ENCODE measurements at places on chromosomes 5 and 9. TPM values are rescaled to one million over a fixed set of nuclear protein-coding genes. Genes with fewer than 3 reads are reported as not detected.
A peak's percentile ranks its signal among the peaks of the same experiment; 100 is the strongest.

DNA sequence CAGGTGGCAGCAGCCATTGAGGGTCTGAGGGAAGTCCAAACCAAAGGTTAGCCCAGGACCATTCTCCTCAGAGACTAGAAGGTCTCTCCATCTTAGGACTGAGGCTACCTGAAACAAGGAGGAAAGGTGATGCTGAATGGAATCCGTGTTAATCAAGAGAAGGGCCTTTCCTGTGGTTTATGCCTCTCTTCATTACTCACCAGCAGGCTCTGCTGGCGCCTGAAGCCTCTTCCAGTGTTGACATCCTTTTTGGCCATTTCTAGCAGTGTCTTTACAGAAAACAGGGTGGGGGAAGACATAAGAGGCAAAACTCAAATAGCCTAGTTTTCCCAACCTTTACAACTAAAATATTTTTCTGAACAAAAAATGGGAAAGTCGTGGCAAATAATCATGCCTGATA, 98.0 kb downstream of the ENC1 start:
- H3K27ac ChIP-seq: no peak overlapping the region
- DNase-seq: no peak
- H3K4me3 ChIP-seq: no peak overlapping the region
- H3K27me3 ChIP-seq: no peaks in the 10 kb centered on the region
- H3K36me3 ChIP-seq: no peaks in the 10 kb centered on the region
- H3K4me1 ChIP-seq: peaks cover 12% of the 10 kb centered on the region

DNA sequence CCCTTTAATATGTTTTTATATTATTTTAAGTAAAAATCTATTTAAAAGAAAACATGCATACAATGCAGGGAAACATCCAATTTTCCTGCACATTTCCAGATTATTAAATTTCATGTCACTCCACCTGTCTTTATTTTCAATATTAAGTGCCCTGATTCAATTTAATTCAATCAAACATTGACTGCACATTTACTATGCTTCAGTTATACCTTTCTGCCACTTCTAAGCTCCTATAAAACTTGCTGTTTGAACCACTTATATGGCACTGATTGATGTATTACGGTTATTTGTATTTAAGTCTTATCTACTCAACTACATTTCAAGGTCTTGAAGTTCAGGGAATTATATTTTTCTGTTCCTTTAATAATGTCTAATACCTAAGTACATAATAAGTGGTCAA, 198.0 kb downstream of the CAVIN4 start:
- H3K27me3 ChIP-seq: no peaks in the 10 kb centered on the region
- H3K4me1 ChIP-seq: no peaks in the 10 kb centered on the region
- H3K4me3 ChIP-seq: no peak overlapping the region
- DNase-seq: no peak
- no peaks in the 10 kb centered on the region for H3K36me3 ChIP-seq

GRCh38 chr9:99475401-99476065, 253.5 kb downstream of the SEC61B start:
- DNase-seq: peak; percentile 19
- H3K36me3 ChIP-seq: no peaks in the 10 kb centered on the region
- peaks cover 3% of the 10 kb centered on the region for H3K4me1 ChIP-seq
- H3K27me3 ChIP-seq: no peaks in the 10 kb centered on the region
- no peak overlapping the region for H3K27ac ChIP-seq

Gene TMEM171
- 0.71 TPM for total RNA-seq

DNA sequence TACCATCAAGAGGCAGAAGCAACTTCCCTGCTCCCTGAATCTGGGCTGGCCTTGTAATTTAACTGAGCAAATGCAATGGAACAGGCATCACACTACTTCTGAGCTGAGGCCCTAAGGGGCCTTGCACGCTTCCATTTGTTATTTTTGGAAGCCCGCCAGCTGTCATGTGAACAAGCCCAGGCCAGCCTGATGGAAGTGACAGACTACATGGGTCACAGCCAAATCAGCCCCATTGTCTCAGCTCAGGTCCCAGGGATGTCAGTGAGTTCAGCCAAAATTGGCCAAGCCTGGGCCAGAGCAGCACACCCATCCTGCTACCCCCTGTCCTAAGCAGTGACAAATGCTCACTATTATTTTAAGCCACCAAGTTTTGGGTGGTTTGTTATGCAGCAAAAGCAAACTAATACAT, 72.8 kb downstream of the PRRT1B start:
- peak overlapping the region; percentile 31 for H3K27ac ChIP-seq
- H3K27me3 ChIP-seq: no peaks in the 10 kb centered on the region
- peak; percentile 85 for DNase-seq
- H3K4me1 ChIP-seq: peaks cover 19% of the 10 kb centered on the region
- peaks cover 76% of the 10 kb centered on the region for H3K36me3 ChIP-seq

GRCh38 chr5:151718646-151719045, 31.9 kb upstream of the SPARC start:
- peaks cover 30% of the 10 kb centered on the region for H3K4me1 ChIP-seq
- H3K27ac ChIP-seq: peak overlapping the region; percentile 88
- peak; percentile 93 for DNase-seq
- no peaks in the 10 kb centered on the region for H3K27me3 ChIP-seq

GRCh38 chr5:166724284-166724683, 1567.2 kb upstream of the WWC1 start:
- no peak overlapping the region for H3K4me3 ChIP-seq
- H3K36me3 ChIP-seq: no peaks in the 10 kb centered on the region
- DNase-seq: no peak
- H3K4me1 ChIP-seq: no peaks in the 10 kb centered on the region
- H3K27me3 ChIP-seq: no peaks in the 10 kb centered on the region

DNA sequence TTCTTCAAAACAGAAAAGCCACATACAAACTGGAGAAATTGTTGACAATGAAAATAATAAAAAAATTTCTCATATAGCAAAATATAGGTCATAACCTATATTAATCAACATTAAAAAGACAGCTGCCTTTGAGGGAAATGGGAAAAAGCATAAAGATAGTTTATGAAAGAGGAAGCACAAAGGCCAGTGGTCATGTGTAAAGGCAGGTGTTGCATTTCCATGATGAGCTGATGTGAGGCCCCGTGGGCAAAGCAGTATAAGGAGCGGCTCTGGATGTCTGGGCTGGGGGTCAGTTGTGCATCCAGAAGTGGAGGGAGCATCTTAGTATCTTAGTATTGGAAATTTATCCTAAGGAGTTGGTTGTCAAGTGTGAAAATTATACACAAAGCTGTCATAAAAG, 18.3 kb downstream of the NDUFS6 start:
- no peaks in the 10 kb centered on the region for H3K4me1 ChIP-seq
- DNase-seq: no peak
- H3K36me3 ChIP-seq: peaks cover 76% of the 10 kb centered on the region
- no peaks in the 10 kb centered on the region for H3K27me3 ChIP-seq

DNA sequence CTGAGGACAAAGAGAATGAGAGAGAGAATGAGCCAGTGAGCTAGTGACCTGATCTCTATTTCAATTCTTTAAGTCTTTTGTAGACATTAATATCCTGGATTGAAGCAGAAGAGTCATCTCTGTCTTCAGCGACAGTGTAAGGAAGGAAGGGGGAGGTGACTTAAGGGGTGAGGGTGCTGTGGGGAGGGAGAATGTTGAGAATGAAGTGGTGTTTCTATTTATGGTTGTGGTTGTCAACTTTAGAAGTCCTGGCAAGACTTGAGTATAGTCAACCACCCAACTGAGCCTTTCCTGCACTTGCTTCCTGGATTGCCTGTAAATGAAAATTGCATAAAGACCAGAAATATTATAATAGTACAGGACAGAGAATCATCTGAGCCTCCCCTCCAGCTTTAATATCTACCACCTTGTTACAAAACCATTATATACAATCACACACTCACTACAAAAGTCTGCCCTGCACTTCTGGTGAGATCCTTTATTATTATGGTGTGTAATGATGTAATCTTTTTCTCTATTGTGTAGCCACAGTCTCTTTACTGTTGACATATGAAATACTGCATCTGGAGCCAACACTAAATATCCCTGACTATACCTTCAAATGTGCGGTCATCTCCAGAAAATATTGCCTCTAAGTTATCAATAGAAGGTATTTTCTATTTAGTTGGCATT, 91.7 kb downstream of the NTRK2 start:
- H3K27me3 ChIP-seq: no peaks in the 10 kb centered on the region
- H3K4me1 ChIP-seq: peaks cover 1% of the 10 kb centered on the region
- no peak for DNase-seq
- no peak overlapping the region for H3K4me3 ChIP-seq

Gene PTGES
- total RNA-seq: 7.9 TPM

DNA sequence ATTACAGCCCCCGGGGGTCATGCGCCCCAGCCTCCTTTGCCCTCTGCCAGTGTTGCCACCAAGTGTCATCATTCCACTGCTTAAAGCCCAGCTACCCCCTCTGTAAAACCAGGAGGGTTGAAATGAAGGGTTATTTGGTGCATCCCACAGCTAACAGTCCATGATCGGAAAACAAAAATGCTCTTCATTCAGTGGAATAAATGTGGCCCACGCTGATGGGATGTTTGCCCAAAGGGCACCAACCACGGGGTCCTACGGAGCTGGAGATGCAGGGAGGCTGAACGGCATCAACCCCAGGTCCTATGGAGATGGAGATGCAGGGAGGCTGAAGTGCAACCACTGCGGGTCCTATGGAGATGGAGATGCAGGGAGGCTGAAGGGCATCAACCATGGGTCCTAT, 218.5 kb upstream of the IRX1 start:
- DNase-seq: no peak
- H3K27ac ChIP-seq: no peak overlapping the region
- no peaks in the 10 kb centered on the region for H3K4me1 ChIP-seq

Gene STXBP1
- total RNA-seq: 5.3 TPM

Gene SCGB3A2
- not detected for total RNA-seq

- H3K4me3 ChIP-seq: no peak overlapping the region
- H3K27ac ChIP-seq: no peak overlapping the region
- H3K36me3 ChIP-seq: no peaks in the 10 kb centered on the region
- DNase-seq: no peak
These were observed 265.3 kb downstream of the FSTL4 start for GRCh38 chr5:133347039-133347438.

Gene NUTM2F
- total RNA-seq: not detected

DNA sequence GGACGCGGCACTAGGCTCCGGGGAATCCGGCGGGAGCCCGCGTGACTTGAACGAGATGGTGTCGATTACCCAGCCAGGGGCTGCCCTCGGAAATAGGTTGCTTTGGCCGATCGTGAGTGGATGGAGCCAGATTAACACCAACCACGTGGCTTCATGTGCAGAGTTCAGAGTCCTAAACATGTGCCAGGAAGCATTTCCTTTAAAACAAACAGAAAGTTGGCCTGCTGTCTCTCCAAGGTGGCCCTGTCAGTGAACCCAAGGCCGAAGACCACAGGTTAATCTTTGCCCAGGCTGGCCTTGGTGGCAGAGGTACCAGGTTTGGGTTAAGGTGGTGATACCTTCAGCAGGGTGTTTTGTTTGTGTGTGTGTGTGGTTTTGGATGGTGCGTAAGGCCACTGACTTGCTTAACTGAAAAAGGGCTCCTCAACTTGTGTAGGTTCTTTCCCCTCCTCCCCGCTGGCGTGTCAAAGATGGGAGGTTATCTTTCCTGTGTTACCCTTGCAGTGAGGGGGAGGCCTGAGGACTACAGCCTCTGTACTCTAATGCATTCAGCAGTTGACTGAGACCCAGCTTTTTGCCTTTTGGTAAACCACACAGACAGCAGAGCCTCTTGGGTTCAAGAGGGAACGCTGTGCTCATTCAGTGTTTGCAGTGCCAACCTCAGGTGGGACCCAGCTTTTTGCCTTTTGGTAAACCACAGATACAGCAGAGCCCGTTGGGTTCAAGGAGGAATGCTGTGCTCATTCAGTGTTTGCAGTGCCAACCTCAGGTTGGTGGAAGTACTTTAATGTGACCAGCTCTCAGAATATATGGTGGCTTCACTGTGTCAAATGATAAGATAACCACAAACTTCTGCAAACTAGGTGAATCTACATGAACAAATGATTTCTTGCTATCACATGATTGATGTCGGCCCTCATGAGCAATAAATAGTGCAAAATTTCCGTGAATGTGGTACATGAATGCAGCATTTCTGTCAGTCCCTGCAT, 1.4 kb downstream of the IQGAP2 start:
- H3K27me3 ChIP-seq: peaks cover 32% of the 10 kb centered on the region
- peak overlapping the region; percentile 42 for H3K27ac ChIP-seq
- H3K4me3 ChIP-seq: peak overlapping the region; percentile 77
- H3K36me3 ChIP-seq: no peaks in the 10 kb centered on the region
- H3K4me1 ChIP-seq: peaks cover 16% of the 10 kb centered on the region
- peak; percentile 45 for DNase-seq

Gene NDST1
- 24.4 TPM for total RNA-seq

Gene PCDHB13
- 1.9 TPM for total RNA-seq

- DNase-seq: no peak
- no peak overlapping the region for H3K4me3 ChIP-seq
- peaks cover 6% of the 10 kb centered on the region for H3K4me1 ChIP-seq
- no peaks in the 10 kb centered on the region for H3K36me3 ChIP-seq
- H3K27me3 ChIP-seq: no peaks in the 10 kb centered on the region
These were observed 213.5 kb downstream of the SMARCA2 start for GRCh38 chr9:2228641-2229040.

- H3K36me3 ChIP-seq: no peaks in the 10 kb centered on the region
- no peak overlapping the region for H3K4me3 ChIP-seq
- DNase-seq: no peak
These were observed 48.2 kb downstream of the TGFBI start for GRCh38 chr5:136076881-136077445.

Gene PDE6A
- not detected for total RNA-seq

Gene FRRS1L
- total RNA-seq: 1.9 TPM
